NCI-H2171 treated with DMSO at 0.1 percent for 48 hours (cell line): ENCODE measurements at places on chromosomes 6 and 20.

DNA sequence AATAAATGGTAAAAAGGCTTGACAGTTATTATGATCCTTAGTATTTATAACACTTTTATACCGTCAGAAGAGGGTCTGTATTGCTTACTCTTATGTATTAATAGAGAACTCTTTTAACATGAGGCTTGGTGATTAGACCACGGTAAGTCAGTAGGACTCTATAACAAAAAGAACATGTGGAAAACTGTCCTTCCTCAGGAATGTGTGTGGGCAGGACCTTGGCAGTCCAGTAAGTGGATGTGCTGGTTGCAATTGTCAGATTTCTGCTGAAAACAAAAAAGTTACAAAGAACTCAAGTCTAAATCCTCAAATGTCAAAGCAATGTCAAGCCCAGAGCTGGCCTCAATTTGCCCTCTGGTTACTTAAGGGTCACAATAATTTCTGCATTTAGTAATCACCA, 81.1 kb downstream of the PLCG1 start:
- DNase-seq = no peak

DNA sequence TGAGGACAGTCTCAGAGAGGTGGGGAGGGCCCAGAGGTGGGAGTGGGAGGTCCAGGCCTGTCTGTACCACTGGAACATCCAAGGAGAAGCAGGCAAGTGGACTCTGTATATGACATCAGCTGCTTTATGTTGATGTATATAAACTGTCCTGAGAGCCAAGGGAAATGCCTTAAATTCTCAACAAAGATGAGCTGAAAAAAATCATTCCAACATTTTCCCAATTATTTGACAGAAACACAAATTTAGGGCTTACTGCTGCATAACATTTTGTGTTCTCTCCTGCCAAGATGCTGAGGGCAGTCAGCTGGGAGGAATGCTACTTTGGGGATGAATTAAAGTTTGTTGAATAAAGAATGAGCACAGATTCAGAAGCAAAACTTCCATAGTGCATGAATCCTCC, 52.8 kb downstream of the FOXC1 start:
- no peak for DNase-seq

- DNase-seq = no peak
Observed at GRCh38 chr6:79168695-79168980, 65.8 kb downstream of the HMGN3 start.

GRCh38 chr6:90140683-90141082, 156.0 kb downstream of the BACH2 start:
- no peak for DNase-seq

GRCh38 chr6:69871107-69871506, 4.8 kb downstream of the COL19A1 start:
- DNase-seq = peak; percentile 49

DNA sequence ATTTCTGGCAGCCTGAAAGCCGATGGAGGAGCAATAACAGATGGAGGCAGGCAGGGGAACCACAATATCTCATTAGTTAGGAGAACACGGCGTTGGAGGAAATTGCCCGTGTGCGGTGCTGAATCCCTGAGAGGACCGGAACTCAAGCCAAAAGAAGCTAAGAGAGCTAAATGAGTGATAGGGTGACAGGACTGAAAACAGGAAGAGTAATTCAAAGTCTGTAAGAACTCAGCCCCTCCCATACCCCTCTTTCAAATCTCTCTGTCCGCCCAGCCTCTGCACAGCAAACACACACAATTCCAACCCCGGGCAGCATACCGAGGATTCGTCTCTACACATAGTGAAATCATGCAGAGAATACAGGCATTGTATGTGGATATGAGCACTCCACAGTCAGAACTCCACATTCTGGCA, 2.6 kb upstream of the IPCEF1 start:
- no peak for DNase-seq

- no peak for DNase-seq
Observed at GRCh38 chr20:49387581-49387939, 94.9 kb downstream of the KCNB1 start.

- DNase-seq = no peak
Observed at GRCh38 chr6:169177516-169178166, 76.0 kb downstream of the THBS2 start.

GRCh38 chr6:41204156-41204555, 3.2 kb upstream of the TREML2 start:
- DNase-seq = no peak

- DNase-seq = no peak
Observed at GRCh38 chr6:21240709-21241108, 352.8 kb upstream of the SOX4 start.

- DNase-seq = no peak
Observed at GRCh38 chr6:56416247-56416646, 168.9 kb upstream of the COL21A1 start.

DNA sequence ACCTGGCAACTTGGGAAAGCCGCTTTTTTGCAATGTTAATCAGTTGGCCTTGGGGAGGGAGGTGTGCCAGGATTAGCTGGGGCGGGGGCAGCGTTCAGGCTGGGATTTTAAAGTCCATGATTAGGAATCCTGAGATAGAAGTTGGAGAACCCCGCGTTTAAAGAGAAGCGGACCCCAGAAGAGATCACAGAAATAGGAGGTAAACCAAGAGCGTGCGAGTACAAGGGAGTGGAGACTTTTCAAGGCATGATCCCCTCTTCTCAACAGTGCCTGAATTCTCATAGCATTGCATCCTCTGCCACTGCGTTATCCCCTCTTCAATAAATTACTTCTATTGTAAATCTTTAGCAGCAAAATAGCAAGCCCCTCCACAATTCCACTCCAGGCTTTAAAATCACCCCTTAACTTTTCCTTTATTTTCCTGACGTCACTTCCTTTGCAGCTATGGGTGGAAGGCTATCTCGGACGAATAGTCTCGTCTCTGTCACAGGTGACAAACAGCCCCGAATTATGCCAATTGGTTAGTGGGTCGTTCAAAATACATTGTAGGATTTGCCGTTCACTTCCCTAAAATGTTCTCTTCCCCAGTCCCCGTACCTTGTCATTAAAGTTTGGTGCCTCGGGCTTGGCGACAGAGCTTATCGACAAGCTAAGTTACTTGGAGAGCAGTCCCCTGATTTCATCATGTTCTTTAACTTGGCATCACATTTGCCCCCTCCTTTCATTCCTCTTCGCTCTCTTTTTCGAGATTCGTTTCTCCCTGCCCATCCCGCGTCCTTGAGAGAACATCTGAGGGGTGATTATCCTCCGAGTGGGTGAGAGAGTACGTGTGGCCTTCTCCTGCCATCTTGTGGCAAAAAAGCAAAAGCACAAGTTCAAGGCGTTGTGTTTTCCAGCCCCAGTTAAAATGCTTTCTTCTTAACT, 17.1 kb downstream of the OR2B2 start:
- DNase-seq = peak; percentile 89

- no peak for DNase-seq
Observed at GRCh38 chr6:104281370-104281769, 578.3 kb downstream of the HACE1 start.

- no peak for DNase-seq
Observed at GRCh38 chr6:129754750-129755149, 44.8 kb upstream of the ARHGAP18 start.

GRCh38 chr20:19893356-19893755, 123.8 kb upstream of the NAA20 start:
- no peak for DNase-seq

DNA sequence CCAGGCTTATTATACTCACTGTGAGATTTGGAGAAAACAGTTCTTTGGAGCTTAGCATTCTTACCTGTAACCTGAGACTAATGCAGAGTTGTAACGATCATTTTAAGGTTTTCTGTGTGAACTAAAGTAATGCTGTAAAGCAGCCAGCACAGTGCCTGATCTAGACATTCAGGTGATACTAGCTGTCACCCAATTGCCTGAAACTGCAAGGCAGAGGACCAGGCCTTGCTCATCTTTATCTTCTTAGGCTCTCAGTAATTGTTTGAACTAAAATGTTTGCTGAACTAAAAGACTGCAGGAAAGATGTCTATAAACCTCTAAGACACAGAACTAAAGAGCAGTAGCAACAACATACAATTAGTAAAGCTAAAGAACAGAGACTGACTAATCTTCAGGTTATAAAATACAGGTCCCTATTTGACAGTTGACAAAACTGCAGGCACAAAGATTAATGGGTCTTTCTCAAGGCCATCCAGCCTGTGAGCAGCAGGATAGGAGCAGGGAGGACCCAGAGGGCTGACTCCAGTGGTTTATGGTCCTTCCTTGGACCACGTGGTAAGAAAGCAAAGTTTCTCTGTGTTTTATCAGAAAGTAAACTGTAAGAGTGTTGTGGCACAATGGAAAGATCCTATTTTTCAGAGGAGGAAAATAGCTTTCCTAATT, 31.4 kb downstream of the SMLR1 start:
- no peak for DNase-seq

DNA sequence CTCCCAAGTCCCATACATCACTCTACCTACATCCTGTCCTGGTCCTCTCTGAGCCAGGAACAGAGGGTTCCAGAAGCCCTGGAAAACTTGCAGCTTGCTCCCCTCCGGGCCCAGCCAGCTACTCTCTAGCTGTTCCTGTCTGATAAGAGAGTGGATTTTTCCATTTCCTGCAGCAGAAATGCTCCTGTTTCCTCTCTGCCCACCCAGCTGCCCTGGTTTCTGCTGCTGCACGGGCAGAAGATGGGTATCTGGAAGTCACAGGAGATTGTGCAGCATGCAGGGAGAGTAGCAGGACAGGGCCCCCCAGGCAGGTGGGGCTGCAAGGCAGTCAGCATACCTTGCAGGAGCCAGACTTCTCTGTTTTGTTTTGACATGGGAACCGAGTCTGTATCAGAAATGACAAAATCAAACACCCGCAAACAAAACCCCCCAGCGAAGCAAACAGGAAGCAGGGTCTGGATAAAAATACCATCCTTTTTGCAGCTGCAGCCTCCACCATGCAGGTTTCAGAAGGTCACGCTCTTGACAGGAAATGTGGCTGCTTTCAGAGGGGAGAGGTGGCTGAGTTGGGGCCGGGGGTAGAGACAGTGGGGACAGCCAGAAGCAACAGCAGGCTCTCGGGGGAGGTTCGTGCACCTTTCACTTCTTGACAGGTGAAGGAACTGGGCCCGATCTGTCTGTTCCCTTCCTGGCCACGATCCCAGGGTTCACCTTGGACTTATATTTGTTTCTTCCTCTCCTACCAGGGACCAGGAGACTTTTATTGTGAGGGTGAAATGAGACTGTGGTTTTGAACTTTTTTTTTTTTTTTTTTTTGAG, 50.8 kb upstream of the FAM83D start:
- peak; percentile 23 for DNase-seq
